ENCODE measurements at places on chromosomes 11 and 22.

GRCh38 chr11:122812638-122813037, 25.7 kb upstream of the CRTAM start:
- DNase-seq, result no peak

- DNase-seq, result no peak
Measured at GRCh38 chr11:70669871-70670675, 271.7 kb downstream of the CTTN start.

DNA sequence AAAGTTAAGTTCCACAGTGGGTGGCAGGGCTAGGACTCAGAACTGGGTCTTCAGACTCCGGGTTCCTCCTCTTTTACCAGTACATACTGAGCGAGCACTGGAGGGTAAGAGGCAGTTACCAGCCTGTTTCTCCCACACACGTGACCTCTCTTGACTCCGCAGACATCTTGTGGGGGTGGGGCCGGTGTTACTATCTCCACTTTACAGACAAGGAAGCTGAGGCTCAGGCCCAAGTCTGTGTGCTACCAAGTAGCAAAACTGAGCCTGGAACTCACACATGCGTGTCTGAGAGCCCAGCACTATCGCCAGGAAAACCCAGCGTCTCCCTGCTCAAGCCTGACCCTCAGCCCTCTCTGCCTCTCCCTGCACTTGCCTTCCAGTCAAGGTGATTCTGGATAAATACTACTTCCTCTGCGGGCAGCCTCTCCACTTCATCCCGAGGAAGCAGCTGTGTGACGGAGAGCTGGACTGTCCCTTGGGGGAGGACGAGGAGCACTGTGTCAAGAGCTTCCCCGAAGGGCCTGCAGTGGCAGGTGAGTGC, 16.0 kb upstream of the SMIM35 start:
- DNase-seq, result no peak

DNA sequence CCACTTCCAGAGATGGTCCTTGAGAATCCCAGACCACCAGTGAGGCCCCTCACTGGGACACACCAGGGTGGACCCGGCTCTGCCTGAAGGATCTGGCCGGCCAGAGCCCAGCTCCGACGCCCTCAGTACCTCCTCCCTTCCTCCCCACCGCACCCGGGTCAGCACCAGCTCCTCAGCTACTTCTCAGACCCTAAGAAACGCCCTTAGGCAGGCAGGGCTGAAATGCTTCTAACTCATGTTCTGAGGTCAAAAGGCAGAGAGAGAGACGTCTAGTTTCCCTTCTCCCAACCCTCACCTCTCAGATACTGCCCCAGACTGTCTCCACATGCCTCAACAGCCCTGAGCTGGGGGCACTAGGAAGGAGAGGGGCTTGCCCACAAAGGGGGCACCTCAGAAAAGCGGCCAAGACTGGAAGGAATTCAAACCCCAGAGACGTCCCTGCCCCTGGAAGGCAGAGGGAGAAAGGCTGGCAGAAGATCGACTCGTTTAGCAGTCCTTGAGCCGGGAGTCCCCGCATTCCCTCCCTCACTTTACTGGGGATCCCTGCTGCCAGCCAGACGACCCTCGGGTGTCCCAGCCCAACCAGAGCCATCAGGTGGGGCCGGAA, 539 bp downstream of the USH1C start:
- DNase-seq, result no peak

GRCh38 chr11:68751331-68751856, at the start of gene TESMIN:
TESMIN (minus strand) TSS chr11:68751520; CDS start chr11:68750660, 860 bp downstream.
- DNase-seq, result peak; percentile 87

- no peak for DNase-seq
Measured at GRCh38 chr11:27471589-27472397, 797 bp downstream of the LGR4 start.

GRCh38 chr11:107018902-107019493, 722 bp upstream of the GUCY1A2 start:
- no peak for DNase-seq
